ENCODE measurements at places on chromosomes 13 and 19. TPM values are rescaled to one million over a fixed set of nuclear protein-coding genes. Genes with fewer than 3 reads are reported as not detected.

Gene NPHS1
- not detected for polyA plus RNA-seq

Gene RFPL4AL1
- polyA plus RNA-seq = not detected

GRCh38 chr19:10093295-10094186 lies 7.4 kb downstream of the SHFL start:
- no peak for DNase-seq

- DNase-seq = no peak
These were observed 87.8 kb downstream of the ZIC5 start for GRCh38 chr13:99883805-99884204.

- DNase-seq = no peak
These were observed 59.5 kb downstream of the TNFRSF19 start for GRCh38 chr13:23629566-23630272.

- DNase-seq = no peak
These were observed 107.2 kb downstream of the FNDC3A start for GRCh38 chr13:49082653-49083536.
